ENCODE measurements at places on chromosomes 6 and 20.

- no peak for DNase-seq
Measured at GRCh38 chr6:63683071-63683603, 47.5 kb downstream of the PHF3 start.

DNA sequence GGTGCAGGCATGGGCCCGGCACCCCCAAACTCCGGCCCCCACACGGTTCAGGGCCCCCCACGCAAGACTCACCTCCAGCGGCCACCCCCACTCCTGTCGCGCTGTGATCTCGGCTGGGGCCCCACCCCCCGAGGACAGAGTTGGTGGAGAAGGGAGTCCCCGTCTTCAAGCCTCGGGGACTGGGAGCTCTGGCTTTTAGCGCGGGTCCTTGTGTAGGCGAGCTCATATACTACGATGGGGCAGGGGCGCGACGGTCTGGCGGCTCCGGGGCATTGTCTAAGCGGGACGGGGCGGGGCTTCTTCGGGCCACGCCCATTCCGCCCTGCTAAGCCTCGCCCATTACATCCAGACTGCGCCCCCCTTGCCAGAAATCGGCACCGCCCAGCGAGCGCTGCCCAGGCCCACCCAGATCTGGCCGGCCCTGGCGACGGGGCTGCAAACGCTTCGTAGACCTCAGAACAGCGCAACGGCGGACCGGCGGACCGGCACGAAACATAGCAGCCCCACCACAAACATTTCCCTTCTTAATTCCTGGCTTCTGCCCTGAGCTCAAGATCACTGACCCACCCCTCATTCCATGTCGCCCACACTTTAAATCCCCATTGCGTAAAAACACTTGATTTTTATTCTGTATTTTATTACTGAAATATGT lies 1.0 kb upstream of the DDAH2 start:
- DNase-seq: peak; percentile 54

DNA sequence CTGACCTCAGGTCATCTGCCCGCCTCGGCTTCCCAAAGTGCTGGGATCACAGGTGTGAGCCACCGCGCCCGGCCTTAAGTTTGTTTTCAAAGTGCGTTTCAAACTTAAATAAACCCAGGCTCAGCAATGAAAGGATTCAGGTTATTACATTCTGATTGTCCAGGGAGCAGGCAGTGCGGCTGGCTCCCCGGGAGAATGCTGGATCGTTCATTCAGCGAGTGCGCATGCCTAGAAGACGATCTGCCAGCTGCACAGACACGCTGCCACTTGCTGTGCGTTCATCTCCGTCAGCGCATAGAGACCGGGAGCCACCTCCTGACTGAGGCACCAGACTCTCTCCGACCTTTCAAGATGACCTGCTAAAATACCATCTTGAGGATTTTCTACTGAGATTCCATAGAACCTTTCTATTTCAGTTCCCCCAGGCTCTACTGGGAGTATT lies 163.9 kb upstream of the ZNF217 start:
- no peak for DNase-seq

DNA sequence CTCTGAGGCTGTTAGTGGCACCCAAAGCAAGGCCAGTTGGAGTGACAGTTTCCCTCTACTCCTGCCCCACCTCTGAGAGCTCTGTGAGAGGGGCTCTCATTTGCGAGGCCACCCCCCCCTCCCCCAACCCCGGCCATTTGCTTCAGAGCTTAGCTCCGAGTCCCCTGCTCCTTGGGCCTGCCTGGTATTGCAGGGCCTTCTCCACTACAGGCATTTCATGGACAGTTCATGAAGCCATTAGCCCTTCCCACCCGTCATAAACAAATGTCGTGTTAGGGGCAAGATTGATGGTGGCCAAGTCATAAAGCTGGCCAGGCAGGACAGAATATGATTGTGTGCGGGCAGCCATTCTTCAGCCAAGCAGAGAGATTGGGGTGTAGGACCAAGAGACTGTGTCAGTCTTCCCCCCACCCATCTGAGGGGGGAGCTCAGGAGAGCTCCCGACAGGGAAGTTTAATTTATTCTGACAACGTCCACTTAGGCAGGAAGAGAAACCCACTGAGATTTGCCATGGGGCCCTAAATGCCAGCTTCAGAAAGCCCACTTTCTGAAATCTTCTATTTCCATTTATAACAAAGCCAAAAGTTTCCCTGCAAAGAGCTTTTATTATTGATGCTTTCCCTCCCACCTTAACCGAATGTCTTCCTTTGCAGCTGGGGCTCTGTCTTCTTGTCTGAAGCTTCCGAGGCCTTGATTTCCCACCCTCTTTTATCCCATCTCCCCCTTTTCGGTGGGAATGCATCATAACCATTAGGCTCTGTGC lies 7.2 kb downstream of the FOXC1 start:
- DNase-seq: no peak

DNA sequence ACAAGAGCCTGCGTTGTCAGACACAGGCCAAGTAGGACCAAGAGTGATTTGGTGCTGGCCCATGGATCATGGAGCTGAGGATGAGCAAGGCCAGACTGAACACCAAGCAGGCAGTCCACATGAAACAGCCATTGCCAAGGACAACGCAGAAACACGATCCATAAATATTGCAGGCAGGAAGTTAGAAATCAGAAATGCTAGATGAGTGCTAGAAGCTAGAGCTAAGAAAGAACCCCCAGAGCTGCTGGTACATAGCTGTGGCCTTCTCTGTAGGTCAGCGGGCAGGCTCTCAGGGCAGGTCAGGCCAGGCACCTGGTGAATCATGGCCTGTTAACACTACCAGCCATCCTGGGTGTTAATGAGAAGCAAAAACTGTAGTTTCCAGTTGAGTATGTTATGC lies 119.7 kb downstream of the ALDH8A1 start:
- DNase-seq: no peak

GRCh38 chr6:142301651-142302391 lies at the start of gene ADGRG6:
Gene ADGRG6, plus strand, starts transcription at chr6:142302007. Its CDS starts 323 bp downstream, at chr6:142302330.
- DNase-seq: no peak

DNA sequence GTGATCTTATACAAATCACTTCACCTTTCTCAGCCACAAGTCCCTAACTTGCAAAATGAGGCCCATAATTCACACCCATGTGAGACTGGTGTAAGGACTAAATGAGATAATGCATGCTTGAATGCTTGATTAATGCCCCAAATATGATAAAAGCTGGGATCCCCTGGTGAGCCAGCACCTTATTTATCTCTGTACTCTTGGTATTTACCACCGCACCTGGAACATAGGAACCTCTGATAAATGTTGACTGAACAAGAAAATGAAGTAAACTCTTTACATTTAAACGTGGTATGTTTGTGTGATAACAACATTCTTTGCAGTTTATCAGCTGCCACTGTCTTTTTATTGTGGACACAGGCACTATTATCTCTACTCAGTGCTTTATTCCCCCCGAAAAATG lies 2.5 kb upstream of the APOBEC2 start:
- no peak for DNase-seq

DNA sequence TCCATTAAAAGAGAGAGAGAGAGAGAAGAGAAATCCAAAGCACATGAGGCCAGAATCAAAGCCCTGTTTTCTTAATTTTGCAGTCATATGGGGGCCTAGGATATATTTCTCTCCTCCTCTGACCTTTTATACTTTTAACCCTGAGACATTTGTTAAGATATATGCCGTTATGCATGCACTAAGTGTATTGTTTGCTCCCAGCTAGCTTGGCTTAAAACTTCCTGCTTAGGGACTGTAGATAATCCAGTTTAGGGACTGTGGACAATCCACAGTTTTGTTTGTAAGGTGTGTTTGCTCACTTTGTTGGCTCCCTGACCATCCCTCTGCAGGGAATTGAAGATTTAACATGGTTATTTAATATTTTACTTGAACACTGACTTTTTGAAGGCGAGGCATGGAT lies 166.3 kb upstream of the TSHZ2 start:
- no peak for DNase-seq

DNA sequence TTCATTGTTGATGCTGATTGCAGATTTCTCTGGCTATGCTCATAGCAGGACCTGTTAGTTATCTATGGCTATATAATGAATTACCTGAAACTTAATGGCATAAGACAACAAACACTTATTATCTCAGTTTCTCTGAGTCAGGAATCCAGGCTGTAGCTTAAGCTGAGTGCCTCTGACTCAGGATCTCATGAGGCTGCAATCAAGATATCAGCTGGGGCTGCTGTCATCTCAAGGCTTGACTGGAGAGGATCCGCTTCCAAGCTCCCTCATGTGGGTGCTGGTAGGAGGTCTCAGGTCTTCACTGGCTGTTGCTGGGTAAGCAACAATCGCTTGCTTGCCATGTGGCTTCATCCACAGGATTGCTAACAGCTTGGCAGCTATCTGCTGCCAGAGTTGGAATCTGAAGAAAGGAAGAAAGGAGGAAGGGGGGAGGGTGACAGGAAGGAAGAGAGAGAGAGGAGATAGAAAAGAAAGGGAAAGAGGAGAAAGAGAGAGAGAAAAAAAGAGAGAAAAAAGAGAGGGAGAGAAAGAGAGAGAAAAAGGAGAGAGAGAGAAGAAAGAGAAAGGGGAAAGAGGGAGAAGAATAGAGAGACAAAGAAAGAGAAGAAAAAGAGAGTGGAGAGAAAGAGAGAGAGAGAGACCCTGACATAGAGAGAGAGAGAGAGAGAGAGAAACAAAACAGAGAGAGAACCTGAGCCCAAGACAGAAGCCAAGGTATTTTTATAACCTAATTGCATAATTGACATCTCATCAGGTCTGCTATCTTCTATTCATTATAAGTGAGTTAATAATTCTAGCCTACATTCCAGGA lies 579.0 kb upstream of the BTBD3 start:
- DNase-seq: no peak

GRCh38 chr20:50992336-50992732 lies 30.6 kb downstream of the KCNG1 start:
- DNase-seq: no peak

- no peak for DNase-seq
Measured at GRCh38 chr6:21142741-21143140, 450.8 kb upstream of the SOX4 start.

DNA sequence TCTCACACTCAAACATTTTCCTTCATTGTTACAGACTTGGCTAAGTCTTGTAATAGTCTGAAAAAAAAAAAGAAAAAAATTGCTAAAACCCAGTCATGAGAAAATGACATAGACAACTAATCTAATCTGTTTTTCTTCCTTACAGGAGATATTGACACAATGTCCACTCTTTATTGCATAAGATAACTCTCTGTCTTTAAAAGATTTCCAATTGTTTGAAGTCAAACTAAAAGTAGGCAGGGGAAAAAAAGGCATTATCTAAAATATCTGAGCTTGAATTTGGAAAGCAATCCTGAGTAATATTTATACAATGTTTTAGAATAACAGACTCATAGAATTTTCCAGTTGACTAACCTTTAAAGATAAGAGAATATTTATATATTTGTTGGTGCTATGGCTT lies 233.0 kb upstream of the CEP162 start:
- no peak for DNase-seq

- DNase-seq: no peak
Measured at GRCh38 chr6:38350942-38351341, 288.8 kb downstream of the BTBD9 start.

DNA sequence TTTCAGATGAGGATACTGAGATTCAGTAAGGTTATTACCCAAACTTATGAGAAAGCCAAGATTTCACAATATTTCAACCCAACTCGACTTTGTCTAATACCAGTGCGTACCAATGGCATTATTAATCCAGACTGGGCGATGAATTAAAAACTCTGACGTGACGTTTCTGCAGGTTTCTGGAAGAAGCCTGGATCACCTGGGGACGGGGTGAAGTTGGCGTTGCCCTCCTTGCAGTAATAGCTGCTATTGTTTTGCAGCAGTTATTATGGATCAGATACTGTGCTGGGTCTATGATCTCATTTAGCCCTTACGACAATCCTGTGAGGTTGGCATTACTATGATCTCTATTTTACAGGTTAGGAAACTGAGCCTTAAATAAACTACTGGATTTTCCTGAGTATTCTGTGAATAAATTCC lies 569 bp upstream of the CDC5L start:
- no peak for DNase-seq

DNA sequence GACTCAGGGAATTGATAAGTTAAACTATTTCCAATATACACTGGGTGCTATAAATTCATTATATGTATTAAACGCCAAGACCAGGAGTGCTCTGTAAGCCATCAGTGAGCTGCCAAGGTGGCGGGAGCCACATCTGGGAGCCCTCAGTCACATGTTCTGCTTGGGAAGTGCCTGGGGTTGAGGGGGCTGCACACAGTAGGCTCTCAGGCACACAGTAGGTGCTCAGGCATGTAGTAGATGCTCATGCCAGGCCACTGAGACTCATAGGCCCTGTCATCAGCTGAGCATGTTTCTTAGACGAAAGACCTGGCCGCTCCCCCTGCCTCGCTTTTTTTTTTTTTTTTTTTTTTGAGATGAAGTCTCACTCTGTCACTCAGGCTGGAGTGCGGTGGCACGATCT lies 83.3 kb upstream of the BHLHE23 start:
- DNase-seq: no peak

DNA sequence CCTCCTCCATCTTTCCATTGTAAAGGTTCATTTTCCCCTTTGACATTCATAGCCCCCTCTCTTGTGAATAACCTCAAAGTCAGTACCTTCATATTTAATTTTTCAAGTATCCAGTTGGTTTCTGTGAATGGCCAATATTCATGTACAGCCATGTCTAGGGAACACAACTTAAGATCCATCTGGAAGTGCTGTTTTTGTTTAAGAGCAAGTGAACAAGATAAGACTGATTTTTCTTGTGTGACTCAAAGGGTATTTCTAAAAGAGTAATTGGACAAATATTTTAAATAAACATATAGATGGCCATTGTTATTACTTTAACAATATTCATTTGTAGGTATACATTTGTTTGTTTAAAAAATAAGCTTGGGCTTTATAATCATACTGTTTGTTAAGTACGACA lies 92.9 kb downstream of the RTN4IP1 start:
- no peak for DNase-seq

GRCh38 chr20:36399147-36399968 lies 93.2 kb downstream of the DLGAP4 start:
- DNase-seq: no peak

DNA sequence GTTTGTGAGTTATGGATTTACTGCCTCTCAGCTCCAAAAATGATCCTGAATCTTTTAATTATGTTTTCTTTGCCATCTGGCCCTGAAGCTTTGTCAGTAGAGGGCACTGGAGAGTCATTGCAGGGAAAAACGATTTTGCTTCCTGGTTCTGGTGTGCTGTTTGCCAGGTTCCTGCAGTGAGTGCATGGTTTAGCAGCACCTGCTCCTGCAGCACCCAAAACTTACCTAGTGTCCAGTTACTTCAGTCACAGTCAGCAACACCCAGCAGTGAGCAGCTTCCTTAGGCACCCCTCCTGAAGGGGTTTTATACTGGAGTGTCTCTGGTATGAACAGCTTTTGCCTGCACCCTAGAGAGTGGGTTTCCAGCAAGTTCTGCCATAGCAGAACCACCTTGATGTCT lies 6.0 kb upstream of the TRIM26 start:
- no peak for DNase-seq
